ENCODE measurements at places on chromosomes 1 and 21. TPM values are rescaled to one million over a fixed set of nuclear protein-coding genes. Genes with fewer than 3 reads are reported as not detected.

FCRL2 gene
- not detected for total RNA-seq

IFT25 gene
- 50.2 TPM for total RNA-seq

PRELP gene
- not detected for total RNA-seq

DNA sequence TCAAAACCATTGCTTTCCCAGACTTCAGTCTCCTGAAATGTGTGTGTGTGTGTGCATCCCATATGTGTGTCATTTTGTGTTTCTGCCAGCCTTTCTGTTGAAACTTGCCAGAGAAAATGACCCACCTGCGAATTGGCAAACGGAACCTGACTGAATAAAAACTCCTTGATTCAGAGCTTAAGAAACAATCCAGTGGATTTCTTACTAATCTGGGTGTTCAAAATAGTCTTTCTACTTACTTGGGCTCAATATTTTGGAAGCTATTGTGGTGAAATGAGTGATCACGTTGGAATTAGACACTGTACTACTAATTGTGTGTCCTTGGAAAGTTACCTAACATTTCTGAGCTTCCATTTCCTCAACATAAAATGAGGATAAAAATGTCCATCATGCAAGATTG lies 138.9 kb upstream of the ERG start:
- DNase-seq, result no peak

GRCh38 chr1:20280906-20281305 lies 9.8 kb upstream of the VWA5B1 start:
- no peak for DNase-seq

- DNase-seq, result no peak
Measured at GRCh38 chr1:19414515-19415121, 70.7 kb downstream of the CAPZB start.

DNA sequence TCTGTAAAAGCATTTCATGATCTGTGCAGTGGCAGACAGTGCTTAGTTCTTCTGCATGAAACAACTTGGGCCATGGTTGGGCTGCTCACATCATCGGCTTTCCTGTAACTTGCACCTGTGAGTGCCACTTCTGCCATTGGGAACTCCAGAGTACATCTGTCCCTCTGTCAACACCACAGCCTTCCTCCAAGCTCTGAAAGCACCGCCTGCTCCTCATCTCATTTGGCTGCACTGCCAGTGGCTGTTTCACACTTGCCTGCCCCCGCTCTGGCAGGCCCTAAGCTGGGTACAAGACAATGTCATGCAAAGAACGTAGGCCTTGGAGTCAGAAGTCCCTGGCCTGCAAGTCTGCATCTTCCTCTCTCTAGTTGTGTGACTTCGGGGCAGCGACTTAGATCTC lies 46.4 kb downstream of the DDX20 start:
- DNase-seq, result no peak

DNA sequence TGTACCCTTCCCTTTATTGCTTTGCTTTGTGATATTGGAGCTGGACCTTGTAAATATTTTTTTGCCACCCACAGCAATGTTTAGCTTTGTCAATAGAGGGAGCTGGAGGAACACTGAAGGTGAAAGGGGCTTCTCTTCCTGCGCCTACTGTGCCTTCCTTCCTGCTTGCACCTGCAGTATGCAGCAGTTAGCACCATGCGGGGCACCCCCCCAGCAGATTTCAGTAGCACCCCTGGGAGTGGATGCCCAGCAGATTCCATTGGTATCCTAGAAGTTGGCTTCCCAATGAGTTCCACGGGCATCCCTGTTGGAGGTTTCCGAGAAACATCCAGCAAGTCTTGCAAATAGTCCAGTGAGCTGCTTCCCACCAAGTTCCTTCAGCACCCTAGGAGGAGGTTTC lies 25.6 kb downstream of the S100A10 start:
- DNase-seq, result peak; percentile 45

DNA sequence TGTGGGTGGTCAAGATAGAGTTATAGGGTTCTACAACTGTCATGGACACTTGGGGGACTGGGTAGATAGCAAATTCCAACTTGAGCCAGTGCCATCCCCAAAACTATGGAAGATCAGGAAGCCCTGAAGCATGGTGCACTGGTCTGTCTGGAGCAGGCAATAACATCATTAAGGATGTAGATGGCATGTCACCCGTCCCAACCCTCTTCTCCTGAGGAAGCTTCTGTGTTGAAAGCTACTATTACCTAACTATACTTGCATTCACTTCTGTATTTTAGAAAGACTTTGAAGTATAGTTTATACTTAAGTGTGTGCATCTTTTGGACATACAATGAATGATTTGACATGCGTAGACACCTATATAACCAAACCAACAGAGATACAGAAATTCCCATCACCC lies 32.9 kb downstream of the RABIF start:
- DNase-seq, result no peak

- DNase-seq, result no peak
Measured at GRCh38 chr21:44525391-44526095, 14.5 kb downstream of the KRTAP10-1 start.

- DNase-seq, result no peak
Measured at GRCh38 chr1:113191579-113192076, 118.6 kb downstream of the LRIG2 start.

GRCh38 chr21:42030311-42030710 lies 20.2 kb upstream of the ZBTB21 start:
- no peak for DNase-seq

Measured in activated T-helper 1 cell treated with anti-CD3 and anti-CD28 coated beads, Interleukin-12 subunit alpha, Interleukin-12 subunit beta, Interleukin-2, Interleukin-4 antibody, amounts not matched to agents 30 ng/mL and 10 ng/mL and 1 ng/mL, durations not matched to agents 14 hours and 24 hours and 36 hours (primary cell).